Smooth muscle cell of the brain vasculature (primary cell): ENCODE measurements at places on chromosomes 16 and 17.

DNA sequence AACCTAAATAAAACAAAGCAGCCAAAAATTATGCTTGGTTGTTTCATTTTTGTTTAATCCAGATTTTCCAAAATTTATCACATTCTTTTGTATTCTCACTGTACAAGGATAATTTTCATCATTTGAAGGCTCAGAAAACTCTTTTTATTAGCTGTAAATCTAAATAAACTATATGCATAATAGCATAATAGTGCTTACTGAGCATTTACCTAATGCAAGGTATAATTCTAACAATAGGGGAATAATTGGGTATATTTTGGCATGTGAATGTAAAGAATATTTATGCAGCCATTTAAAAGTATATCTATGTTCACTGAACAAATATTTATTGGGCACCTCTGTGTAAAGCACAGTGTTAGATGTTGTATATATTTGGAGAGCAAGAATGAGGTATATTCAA lies 17.0 kb downstream of the PALB2 start:
- DNase-seq, result no peak

- DNase-seq, result no peak
Observed at GRCh38 chr17:68533887-68534694, 21.9 kb downstream of the PRKAR1A start.

DNA sequence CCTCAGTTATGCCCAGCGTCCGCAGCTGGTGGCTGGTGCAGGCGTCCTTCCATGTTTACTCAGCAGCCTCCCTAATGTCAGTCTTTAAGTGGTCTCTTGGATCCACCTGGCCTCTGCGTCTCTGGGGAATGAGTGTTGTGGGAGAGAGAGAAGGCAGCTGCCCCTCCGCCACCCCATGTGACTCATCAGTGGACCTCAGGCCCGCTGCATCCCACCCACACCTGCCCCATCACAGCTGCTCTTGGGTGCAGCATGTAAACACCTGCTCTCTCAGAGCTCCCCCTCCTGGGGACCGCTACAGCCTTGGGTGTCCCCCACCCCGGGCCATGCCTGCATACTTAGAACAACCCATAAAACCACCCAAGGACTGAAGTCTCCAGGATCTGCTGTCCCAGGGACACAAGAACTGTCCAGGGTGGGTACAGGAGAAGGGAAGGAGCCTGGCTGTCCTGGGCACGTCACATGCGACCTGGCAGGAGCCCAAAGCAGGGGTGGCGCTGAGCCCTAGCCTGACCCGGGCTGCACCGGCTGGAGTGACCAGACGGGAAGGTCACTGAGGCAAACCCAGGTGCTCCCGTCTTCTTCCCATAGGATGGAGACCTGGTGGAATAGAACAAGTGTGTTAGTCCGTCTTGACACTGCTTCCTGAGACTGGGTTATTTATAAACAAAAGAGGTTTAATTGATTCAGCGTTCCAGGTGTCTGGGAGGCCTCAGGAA lies 4.2 kb downstream of the C16orf90 start:
- no peak for DNase-seq

DNA sequence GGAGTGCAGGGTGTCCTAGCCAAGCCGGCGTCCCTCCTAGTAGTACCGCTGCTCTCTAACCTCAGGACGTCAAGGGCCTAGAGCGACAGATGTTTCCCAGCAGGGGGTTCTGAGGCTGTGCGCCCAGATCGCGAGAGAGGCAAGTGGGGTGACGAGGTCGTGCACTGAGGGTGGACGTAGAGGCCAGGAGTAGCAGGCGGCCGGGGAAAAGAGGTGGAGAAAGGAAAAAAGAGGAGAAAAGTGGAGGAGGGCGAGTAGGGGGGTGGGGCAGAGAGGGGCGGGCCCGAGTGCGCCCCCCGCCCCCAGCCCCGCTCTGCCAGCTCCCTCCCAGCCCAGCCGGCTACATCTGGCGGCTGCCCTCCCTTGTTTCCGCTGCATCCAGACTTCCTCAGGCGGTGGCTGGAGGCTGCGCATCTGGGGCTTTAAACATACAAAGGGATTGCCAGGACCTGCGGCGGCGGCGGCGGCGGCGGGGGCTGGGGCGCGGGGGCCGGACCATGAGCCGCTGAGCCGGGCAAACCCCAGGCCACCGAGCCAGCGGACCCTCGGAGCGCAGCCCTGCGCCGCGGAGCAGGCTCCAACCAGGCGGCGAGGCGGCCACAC lies at the start of gene MMP2:
MMP2 (plus strand) TSS at position 372 of the 603 bp plus-strand sequence. CDS start 282 bp downstream, outside the sequence.
- peak; percentile 47 for DNase-seq

- DNase-seq, result no peak
Observed at GRCh38 chr16:23016368-23016767, 132.9 kb downstream of the USP31 start.

DNA sequence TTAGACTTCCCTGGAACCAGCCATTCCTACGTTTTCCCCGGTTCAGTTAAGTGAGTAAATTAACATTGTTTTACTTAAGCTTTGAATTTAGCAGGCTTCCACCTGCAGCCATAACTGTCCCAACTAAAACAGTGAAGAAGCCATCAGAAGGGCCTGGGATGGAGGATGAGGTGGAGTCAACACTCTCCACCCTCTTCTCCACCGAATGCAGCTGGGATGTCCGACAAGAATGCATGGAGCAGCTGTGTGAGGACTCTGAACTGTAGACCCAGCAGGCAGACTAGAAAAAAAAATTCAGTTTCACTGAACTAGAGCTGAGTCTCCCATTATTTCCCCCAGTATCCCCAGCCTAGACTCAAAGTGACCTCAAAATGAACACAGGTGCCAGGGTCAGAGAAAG lies 114.8 kb downstream of the C16orf95 start:
- no peak for DNase-seq

DNA sequence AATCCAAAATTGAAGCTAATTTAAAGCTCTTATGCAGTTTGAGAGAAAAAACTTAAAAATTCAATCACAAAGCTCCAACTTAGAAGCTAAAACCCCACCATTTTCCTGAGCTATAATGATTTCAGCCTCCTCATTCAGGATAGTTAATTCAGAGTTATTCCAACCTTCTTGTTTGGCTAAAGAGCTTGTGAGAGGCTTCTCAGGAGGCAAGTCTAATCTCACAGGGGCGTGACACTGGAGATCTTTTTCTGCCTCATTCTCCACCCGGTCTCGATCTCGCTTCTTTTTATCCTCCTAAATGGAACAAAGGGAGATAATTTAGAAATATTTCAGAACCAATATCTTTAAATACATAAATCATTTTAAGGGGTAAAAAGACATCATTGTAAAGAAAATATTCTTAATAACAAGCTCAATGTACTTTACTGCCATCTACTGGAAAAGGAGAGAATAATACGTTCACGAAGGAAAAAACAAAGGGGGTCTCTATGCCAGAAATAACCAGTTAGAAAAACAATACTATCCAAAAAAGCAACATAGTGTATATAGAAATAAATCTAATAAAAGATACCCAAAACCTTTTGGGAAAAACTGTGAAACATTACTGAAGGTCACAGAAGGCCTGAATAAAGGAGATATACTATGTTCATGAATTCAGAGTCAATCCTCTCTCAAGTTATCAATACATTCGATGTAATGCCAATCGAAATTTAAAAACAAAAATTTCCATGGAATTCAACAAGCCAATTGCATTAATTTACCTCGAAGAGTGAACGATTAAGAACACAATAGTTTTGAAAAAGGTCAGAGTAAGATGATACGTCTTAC lies 13.9 kb downstream of the BRD7 start:
- DNase-seq, result no peak

DNA sequence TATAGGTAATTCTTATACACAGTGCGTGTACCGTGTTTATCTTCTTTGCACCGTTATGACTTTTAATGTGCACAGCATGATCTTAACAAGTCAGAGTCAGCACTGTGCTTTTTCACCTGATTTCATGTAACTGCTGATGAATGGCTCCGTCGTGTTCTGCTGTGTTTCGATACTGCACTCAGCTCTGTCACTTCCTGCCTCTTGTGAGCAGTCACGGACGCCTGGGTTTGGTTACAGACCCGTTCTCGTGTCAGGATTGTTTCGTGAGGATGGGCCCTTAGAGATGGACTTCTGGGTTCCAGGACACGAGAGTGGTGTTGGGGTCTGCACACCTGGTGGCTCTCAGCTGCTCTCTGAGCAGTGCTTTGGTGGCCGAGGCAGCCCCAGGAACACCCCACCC lies 24.6 kb downstream of the TBCD start:
- no peak for DNase-seq

GRCh38 chr17:69972251-69972650 lies 102.8 kb upstream of the KCNJ16 start:
- no peak for DNase-seq

DNA sequence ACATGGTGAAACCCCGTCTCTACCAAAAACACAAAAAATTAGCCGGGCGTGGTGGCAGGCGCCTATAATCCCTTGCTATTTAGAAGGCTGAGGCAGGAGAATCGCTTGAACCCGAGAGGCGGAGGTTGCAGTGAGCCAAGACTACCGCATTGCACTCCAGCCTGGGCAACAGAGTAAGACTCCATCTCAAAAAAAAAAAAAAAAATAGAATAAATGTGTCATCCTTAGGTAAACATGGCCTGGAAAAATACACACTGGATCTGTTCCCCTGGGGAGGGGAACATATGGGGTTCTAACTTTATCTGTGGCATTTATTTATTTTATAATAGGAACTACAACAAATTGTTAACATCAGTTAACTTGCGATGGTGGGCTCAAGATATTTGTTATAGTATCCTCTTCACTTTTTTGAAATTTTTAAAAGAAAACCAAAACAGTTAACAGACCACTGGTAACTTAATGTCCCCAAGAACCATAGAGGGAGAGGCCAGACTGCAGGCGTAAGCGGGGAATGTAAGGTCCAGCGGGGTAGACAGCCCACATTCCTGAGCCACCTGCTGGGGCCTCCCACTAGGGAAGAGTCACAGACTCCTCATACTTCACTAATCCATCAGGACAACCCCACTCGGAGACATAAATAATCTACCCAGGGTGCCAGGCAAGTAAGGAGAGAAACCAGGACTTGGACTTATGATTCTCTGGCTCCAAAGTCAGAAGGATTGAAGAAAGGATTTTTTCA lies 12.5 kb upstream of the TXNDC11 start:
- DNase-seq, result peak; percentile 24

DNA sequence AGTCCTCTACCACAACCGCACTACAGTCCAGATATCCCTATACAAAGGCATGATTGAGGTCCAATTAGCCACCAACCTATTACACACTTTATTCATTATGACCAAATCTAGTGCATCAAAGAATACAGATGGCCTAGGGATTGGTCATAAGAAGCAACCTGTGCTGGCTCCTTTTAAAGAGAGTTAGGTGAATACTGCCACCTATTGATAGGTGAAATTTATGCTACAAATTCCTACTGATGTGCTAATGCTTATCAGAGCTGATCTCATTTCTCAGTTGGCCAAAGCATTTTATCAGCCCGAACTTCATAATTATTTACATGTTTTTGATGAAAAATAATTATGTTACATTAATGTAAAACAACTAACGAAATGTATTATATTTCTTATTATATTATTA lies 166.3 kb downstream of the ANKFN1 start:
- DNase-seq, result no peak

GRCh38 chr17:71631483-71631882 lies 489.3 kb upstream of the SOX9 start:
- no peak for DNase-seq
